ENCODE measurements at places on chromosomes 12 and 14.

GRCh38 chr12:51672334-51672733, 81.3 kb downstream of the SCN8A start:
- no peak for DNase-seq

- no peak for DNase-seq
Observed at GRCh38 chr12:109943811-109944210, 43.7 kb downstream of the TCHP start.

- DNase-seq, result no peak
Observed at GRCh38 chr12:95699579-95699978, 91.0 kb downstream of the NTN4 start.

GRCh38 chr14:102080183-102081080, 6.4 kb downstream of the HSP90AA1 start:
- no peak for DNase-seq
